ENCODE measurements at places on chromosomes 5 and 9.

DNA sequence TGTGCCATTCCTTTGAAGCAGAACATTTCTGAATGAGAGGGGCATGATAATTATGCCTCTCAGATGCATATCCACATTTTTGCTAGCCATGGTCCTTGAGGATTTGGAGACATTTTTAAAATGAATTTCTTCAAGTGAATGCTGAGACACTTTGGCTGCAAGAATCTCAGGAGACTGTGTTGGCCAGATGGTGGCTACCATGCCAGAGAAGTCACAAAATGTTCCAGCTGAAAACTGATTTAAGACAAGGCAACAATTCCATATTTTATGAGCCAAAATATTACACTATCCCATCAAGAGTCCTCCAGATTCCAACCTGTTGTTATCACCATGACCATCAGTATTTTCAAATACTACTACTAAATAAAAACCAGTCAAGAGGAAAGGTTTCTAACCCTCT lies 859.5 kb upstream of the DMAC1 start:
- DNase-seq, result no peak

GRCh38 chr5:40033411-40033810 lies 608.6 kb upstream of the DAB2 start:
- DNase-seq, result no peak

DNA sequence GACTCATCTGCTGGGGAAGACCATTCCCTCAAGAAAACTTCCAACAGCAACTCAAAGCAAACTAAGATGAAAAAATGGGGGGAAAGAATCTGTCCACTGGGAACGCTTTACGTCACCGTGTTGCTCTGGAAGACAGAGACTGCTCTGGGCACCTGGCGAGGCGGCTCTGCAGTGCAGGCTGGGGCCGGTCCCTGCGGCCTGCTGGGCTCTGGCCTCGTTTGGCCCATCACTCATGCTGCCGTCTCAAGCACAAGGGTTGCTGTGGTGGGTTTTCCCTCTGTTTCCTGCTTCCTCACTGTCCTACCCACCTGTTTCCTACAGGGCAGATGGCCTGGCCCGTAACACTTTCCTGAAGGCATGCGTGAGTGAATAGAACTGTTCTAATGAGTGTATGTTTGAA lies 92.9 kb upstream of the OTULINL start:
- no peak for DNase-seq

GRCh38 chr5:56650386-56650785 lies 165.0 kb upstream of the MAP3K1 start:
- no peak for DNase-seq

DNA sequence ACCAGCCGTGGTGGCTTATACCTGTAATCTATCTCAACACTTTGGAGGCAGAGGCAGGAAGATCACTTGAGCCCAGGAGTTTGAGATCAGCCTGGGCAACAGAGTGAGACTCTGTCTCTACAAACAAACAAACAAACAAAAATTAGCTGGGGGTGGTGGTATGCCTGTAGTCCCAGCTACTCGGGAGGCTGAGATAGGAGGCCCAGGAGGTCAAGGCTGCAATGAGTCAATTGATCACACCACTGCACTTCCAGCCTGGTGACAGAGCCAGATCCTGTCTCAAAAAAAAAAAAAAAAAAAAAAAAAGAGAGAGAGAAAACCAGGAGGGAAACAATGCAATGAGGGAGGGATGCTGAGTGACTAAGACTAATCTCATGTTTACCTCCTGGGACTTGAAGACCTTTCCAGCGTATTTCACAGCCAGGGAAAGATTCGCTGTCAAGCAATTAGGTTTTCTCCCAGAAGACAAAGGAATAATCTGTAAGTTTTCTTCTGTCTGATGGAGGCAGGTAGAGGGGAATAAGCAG lies 51.1 kb upstream of the MIER3 start:
- no peak for DNase-seq

DNA sequence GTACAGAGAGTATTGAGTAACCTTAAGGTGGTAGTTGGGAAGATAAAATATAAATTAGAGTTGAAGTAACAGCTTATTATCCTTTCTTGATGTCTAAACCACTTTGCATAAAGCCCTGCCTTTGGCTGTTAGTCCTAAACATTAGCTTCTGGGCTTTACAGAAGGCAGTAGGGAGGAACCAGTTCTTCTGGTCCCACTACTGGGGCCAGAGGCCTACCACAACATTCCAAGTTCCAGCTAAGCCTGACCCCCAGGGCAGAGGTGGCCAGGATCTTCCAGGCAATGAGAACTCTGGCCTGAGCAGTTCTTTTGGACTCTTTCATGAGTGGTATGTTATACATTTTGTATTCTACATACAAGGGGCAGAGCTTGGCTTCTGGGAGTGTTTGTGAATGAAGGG lies 26.1 kb downstream of the DNAI1 start:
- no peak for DNase-seq

- no peak for DNase-seq
Measured at GRCh38 chr5:16536246-16536645, 70.6 kb upstream of the ZNF622 start.

GRCh38 chr5:124373883-124374282 lies 372.6 kb downstream of the ZNF608 start:
- DNase-seq, result no peak

DNA sequence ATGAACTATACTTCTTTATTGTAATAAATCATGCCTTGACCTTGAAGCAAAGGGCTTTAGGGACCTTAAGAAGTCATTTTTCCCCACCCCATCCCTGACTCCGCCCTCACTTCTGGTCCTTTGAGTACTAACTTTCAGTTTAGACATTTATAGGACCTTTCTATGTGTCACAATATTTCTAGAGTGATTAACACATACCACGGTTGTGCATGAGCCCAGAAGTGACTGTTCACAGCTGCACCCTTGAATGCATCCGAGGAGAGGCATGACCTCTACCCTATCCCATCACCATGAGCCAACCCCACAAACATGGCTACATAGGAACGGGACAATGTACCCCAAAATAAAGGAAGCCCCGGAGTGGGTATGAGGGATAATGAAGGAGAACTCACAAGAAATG lies 160.3 kb downstream of the HSD17B3 start:
- DNase-seq, result peak; percentile 67

DNA sequence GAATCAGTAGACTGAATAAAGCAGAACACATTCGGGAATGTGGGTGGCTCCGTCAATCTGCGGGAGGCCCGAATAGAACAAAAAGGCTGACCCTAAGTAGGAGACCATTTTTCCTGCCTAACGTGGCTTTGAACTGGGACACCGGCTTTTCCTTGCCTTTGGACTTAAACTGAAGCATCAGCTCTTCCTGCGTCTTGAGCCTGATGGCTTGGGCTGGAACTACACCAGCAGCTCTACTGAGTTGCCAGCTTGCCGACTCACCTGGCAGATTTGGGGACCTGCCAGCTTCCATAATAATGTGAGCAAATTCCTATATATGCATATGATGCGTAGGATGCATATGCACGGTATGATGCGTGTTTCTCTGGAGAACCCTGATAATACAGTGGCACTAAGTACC lies 111.3 kb downstream of the DAPK1 start:
- DNase-seq, result no peak

- DNase-seq, result no peak
Measured at GRCh38 chr5:156834916-156835315, 15.2 kb upstream of the PPP1R2B start.

DNA sequence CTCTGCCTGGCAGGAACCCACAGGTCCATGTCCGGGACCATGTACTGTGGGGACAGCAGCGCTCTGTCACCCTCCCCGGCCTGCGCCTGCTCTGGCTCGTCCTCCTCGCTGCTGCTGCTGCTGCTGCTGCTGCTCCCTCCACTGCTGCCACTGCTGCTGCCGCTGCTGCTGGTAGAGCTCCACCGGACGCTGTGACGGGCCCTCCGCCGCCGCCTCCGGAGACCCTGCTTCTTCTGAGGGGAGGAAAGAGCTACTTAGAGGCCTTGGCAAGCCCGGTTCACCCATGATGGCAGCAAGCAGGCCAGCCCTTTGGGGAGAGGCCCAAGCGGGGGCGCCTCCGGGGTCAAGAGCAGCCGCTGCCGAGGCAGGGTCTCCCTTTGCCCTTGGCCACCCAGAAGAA lies 10.0 kb upstream of the CARD9 start:
- DNase-seq, result no peak

GRCh38 chr5:573976-574375 lies 38.2 kb upstream of the CEP72 start:
- no peak for DNase-seq

- DNase-seq, result peak; percentile 56
Measured at GRCh38 chr5:157431544-157432200, 28.3 kb upstream of the NIPAL4 start.

DNA sequence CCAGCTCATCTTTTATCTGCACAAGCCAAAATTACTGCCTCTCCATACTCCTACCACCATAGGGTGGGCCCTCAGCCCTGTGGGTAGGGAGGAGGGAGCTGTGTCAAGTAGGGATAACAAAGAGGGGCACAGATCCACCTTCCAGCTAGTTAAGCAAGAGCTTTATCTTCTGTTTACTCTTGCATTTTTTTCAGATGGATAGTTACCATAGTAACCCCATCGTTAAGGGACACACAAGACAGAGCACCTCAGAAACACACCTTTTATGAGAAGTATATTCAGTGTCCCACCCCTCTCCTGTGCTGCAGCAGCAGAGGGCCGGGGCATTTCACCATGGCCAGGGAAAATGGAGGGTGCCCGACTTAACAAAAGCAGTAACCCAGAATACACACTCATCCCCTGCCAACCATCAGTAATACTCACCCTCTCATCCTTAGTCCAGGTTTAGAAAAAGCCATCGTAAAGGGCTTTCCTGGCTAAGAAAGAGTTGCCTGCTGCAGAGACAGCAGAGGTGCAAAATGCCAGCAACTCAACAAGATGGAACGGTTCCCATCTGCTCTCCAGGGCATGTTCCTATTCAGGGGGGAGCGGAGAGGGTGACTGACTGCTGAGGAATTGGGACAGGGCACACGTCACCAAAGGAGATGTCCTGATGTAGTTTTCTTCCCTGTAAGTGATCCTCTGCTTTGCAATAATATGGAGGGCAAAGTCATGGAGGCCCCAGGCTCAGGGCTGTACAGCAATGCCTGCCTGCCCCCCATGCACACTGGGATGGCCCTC lies 25.1 kb downstream of the MACROH2A1 start:
- DNase-seq, result no peak

GRCh38 chr9:116207371-116208111 lies 54.0 kb downstream of the PAPPA start:
- no peak for DNase-seq

DNA sequence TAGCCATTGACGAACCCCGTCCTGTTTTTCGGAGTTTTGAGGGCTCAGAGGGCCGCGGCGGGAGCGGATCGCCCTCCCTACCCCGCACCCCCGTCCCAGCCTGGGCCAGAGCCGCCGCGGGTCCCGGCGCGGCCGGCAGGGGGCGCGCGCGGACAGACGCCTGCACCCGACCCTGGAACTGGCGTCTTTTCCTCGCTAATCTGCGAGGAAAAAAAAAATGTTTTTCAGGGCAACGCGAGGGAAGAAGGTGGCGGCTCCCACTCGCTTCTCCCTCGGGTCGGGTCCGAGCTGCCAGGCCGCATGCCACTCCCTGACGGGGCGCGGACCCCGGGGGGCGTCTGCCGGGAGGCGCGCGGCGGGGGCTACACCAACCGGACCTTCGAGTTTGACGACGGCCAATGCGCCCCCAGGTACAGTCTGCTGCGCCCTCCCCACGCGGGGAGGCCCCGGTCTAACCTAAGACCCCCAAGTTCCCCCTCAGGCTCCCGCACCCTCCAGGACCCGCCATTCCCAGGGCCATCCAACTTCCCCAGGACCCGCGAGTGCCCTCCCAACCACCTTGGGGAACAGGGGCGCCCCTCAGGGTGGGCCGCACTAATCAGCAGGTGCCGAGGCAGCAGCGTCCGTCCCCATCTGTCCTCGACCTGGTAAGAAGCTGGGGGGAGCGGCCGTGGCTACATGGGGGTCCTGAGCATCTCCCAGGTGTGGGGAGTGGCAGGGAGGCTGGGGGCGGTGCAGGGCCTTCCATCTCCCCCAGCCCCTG lies at the start of gene KCNT1:
KCNT1 (plus strand) TSS at position 227 of the 763 bp plus-strand sequence; CDS start at position 301, 74 bp downstream.
- DNase-seq, result peak; percentile 20

GRCh38 chr9:68685770-68686169 lies 19.3 kb upstream of the PIP5K1B start:
- DNase-seq, result peak; percentile 25

DNA sequence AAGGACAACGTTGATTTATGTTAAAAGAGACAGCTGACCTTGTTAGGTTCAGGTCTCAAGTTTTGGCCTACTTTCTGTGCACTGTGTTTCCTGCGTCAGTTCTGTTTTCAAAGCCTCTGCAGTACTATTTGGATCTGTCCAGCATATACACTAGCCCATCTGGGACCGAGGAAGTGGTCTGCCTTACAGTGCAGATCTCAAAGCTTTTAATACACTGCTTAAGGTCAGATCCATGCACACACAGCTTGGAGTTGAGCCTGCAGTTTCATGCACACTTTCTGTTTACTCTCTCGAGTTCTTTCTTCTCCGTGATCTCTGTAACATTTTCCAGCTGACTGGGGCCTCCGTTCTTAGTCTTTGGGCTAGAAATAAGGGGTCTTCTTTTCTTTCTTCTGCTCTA lies 24.1 kb downstream of the CARTPT start:
- DNase-seq, result no peak

- DNase-seq, result no peak
Measured at GRCh38 chr9:136577941-136578625, 32.2 kb upstream of the NOTCH1 start.

DNA sequence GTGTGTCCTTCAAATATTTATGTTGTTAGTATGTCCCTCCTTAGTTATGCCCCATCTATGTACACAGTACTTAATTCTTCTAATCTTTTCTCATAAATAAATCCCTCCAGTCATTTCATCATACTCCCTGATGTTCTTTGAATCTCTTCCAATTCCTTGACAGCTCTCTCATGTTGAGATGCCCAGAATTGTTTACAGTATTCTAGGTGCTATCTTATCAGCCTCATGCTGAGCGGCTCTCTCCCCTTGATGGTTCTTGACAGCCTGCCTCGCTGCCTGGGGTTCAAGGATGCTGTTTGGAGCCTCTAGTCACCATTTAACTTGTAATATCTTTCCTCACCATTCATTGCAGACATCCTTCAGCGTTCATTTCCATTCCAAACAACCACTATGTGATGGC lies 799.2 kb downstream of the BRINP1 start:
- no peak for DNase-seq

DNA sequence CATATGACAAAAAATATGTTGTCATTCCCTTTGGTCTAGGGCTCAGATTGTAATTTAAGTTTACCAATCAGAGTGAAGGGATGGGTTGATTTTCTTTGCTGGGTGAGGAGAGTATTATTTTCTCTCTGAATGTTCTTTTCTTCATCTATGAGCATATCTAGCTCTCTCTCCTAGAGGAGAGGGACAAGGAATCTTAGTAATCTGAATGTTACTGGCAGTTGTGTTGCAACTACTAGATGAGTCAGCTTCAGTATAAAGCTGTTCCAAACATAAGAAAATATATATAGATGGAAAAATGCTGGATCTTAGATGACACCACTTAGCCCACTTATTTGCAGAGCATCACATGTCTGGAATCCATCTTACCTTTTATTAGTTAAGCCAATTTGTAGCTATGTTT lies 259.3 kb downstream of the TUSC1 start:
- no peak for DNase-seq

All from CD14-positive monocyte (primary cell).